Urothelium cell line (cell line): ENCODE measurements at places on chromosomes 7 and 10.

GRCh38 chr10:79266084-79266483, 81.2 kb upstream of the PPIF start:
- peak; percentile 21 for DNase-seq

DNA sequence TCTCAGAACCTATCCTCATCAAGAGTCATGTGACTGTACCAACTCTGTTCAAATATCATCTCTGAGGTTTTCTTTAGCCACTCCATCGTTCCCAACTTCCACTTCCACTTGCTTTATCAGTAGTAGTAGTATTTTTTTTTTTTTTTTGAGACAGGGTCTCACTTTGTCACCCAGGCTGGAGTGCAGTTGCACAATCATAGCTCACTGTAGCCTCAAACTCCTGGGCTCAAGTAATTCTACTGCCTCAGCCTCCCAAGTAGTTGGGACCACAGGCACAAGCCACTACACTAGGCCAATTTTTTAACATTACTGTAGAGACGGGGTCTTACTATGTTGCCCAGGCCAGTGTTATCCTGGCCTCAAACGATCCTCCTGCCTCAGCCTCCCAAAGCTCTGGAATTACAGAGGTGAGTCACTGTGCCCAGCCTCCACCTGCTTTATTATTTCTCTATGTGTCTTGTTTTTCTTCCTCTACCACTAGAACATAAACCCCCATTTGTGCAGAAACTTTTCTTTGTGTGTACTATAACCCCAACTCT, 5.9 kb downstream of the NCAPG2 start:
- no peak for DNase-seq

DNA sequence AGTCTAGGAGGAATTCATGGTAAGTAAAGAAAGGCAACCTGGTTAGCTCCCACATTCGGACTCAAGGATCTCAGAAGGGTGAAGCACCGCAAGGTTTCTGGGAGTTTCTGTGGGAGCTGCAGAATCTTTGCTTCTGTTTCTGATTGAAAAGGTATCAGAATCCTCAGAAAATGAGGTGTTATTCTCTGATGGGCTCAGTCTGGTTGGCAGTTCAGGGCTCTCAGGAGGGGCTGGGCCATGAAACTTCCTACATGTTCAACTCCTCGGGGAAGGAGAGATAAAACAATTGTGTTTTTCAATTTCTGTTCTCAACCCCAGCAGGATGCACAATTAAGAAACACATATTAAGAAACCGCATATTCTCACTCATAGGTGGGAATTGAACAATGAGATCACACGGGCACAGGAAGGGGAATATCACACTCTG, 9.1 kb downstream of the OR2A7 start:
- no peak for DNase-seq

DNA sequence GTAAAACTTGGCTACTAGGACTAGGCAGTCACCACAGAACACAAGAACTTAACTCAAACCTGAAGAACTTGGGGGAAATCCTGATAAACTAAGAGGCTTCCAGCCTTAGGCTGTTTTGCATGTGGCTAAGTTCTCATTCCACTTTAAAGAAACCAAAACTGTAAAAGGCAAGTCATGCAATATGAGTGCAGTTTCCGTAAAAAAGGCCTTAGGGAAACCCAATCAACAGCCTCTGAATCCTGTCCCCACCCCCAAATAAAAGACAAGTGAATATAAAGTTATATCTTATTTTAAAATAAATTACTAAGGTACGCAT, 95.1 kb downstream of the USP6NL start:
- DNase-seq: no peak

DNA sequence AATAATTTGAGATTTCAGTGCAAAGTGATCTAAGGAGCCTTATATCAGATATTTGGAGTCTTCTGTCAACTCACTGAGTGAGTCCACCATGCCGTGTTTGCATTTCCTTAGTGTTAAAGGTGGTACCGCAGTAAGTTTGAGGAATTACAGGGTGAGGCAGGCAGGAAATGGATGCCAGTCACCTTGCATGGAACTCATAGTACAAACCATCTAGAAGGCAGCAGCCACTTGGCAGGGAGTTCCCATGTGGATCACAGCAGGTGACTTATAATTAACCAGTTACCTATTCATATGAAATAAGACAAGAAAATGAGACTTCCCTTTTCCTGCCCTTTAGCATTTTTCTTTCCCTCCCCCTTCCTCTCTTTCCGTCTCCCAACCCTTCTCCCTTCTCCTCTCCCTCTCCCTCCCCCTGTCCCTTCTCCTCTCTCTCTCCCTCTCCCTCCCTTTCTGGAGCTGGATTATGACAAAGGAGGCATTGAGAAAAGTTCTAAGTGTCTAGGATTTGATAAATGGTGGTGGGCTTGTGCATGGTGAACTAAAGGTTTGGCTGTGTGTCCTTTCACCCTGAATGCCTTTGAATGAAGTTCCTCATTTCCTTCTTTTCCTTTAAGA, 94.1 kb downstream of the LRRC4 start:
- no peak for DNase-seq

- DNase-seq: no peak
Observed at GRCh38 chr7:36448781-36449379, 59.2 kb downstream of the ANLN start.

DNA sequence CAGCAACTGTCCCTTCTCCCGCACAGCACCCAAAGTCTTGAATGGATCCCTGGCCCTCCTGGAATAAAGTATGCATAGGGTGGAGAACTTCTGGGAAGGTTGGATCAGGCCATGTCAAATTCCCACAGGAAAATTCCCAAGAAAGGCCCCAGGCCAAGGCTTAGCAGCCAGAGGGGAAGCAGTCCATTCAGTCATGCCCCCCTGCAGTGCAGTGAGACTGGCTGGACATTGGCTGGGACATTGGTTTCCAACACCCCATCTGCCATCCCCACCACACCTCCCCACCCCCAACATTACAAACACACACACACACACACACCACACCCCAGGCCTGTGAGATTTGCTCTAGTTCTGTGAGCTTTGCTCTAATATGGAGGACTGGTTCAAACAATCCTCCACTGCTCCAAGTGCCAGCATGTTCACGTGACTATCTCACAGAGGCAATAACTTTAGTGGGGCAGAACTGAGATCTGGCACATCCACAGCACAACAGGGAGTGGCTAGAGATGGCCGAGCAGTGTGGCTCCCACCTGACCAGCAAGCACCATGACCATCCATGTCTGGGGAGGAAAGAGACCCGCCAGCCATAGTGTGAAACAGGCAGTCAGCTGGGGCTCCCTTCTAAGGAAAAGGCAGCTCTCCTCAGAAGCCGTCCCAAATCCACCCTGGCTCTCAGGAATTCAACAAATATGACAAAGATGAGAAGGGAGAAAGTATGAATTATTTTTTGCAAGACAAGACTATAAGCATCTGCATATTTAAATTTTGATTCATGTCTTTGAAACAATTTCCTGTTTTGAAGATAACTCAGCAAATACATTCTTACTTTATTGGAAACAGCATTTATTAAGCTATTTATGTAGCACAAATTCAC, 6.7 kb upstream of the FAM170B start:
- DNase-seq: no peak

DNA sequence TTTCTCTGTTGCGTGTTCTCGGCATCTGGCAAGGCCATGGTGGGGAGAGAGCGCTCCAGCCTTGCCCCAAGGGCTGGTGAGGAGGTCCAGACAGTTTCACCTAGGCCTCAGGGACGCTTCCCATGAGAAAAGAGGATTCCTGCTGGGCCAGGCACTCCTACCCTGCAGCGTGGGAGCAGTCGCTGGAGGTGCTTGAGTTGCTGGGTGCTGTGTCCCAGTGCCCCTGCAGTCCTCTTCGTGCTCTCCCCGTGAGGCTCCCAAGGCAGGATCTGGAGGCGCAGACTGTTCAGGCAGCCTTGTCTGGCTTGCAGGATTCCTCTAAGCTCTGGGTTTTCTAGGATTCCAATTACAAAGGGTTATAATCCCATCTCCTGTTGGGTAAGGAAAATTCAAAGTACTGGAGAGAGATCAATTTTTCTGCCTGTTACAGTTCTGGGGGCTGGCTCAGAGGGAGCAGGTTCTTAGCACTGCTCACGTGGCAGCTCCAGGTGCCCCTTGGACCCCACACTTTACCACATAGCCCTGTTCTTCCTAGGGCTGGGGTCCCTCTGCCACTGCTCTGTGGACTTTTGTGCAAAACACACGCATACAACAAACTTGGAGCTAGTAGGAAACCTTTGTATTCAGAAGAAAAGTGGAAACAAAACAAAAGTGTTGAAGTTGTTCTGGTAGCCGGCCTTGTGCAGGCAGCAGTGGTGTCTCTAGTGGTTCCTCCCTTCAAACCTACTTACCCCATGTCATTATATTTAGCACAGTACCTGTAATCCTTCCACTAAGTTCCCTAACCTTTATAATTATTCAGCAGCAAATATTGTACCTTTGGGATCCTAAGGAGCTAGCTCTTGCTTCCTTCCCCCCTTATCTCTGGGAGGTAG, 60.5 kb downstream of the CCNY start:
- DNase-seq: no peak

DNA sequence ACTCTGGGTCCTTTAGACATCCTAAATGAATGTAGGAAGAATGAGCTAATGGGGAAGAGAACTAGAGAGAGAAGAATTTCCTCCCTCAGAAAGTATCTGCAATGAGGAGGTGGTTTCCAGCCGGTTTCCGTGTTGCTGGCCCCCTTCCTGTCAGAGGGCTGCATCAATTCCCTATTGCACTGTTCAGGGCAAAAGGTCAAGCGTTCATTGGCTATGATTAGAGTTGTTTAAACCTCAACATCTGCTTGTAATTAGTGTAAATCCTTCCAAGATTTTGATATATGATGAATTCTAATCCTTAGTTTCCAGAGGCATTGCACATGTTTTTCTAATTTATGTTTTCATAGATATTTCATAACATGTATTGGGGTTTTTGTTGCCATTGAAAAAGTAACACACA, 107.3 kb upstream of the SGCE start:
- no peak for DNase-seq

- DNase-seq: no peak
Observed at GRCh38 chr7:70132852-70133690, 534.8 kb downstream of the AUTS2 start.

- DNase-seq: no peak
Observed at GRCh38 chr7:2251381-2251780, 9.4 kb downstream of the NUDT1 start.
